ENCODE measurements at places on chromosomes 3 and 15. TPM values are rescaled to one million over a fixed set of nuclear protein-coding genes. Genes with fewer than 3 reads are reported as not detected.
A peak's percentile ranks its signal among the peaks of the same experiment; 100 is the strongest.

DNA sequence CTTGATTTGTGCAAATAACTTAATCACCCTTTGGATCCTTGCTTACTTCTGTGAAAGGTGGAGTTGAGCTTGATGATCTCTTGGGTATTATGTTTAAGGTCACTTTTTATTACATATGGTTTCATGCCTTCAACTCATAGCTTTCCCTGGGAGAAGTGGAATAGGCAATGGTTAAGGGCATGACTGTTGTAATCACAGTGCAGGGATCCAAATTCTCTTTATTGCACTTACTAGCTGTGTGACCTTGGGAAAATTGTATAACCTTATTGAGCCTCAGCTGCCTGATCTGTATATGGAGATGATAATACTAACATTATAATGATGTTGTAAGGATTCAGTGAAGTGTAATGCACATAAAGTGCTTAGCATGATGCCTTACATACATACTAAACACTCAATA lies 59.1 kb downstream of the PLCL2 start:
- DNase-seq = no peak

DNA sequence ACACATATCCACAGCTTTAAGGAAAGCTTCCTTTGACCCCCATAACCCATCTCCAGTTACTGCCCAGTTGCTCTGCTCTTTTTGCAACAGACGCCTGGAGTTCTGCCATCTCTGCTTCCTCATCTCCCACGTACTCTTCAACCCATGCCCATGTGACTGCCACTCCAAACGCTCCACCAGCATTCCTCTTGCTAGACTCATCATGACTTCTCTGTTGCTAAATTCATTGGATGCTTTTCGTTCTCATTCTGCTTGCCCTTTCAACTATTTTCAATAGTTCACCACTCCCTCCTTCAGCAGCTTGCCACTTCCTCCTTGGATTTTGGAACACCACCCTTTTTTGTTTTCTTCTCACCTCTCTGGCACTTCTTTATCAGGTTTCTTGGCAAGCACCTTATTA lies 2.7 kb upstream of the KNSTRN start:
- DNase-seq = no peak

GRCh38 chr15:74209560-74209958 lies 7.0 kb upstream of the STRA6 start:
- DNase-seq = no peak

GRCh38 chr3:152823781-152824180 lies 11.2 kb upstream of the P2RY1 start:
- no peak for DNase-seq

GRCh38 chr3:65436580-65436979 lies 602.1 kb downstream of the MAGI1 start:
- no peak for DNase-seq

DNA sequence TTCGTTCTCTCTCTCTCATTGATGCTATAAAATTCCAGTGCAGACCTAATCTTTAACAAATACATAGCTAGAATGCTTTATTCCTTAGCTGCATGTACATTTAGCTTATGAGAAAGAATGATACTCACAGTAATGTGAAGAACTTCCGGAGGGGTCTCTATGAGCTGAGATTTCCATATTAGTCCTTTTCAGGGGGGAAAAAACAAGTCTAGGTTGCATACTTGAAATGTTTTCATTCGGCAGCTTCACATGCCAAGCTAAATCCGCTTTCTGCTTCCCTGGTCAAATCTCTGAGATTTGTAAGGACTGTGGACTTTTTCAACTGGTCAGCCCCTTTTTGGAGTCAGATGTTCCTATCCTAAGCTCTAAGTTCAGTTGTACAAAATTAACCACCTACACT lies 111.5 kb upstream of the COL8A1 start:
- DNase-seq = no peak

Gene SLC22A13
- 3.1 TPM for polyA plus RNA-seq

DNA sequence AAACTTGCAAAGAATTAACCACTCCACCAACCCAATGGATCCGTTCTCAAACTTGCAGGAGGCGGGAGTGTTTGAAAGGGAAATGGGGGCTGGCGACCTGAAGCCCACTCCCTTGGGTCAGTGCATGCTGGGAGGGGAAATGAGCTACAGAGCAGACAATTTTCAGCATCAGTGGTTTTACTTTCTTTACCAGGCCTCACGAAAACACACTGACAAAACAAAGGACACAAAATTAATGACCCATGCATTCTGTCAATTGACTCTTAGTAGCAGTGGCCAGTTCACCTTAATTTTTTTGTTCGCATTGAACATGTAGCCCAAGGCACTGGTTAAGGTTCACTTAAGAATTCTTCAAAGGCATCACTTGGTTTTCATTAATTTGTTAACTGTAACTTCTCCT lies 413.5 kb downstream of the MECOM start:
- DNase-seq = no peak

- no peak for DNase-seq
Observed at GRCh38 chr3:108153451-108153981, 62.7 kb upstream of the CD47 start.

GRCh38 chr15:100902436-100903167 lies 16.6 kb upstream of the LRRK1 start:
- peak; percentile 79 for DNase-seq

DNA sequence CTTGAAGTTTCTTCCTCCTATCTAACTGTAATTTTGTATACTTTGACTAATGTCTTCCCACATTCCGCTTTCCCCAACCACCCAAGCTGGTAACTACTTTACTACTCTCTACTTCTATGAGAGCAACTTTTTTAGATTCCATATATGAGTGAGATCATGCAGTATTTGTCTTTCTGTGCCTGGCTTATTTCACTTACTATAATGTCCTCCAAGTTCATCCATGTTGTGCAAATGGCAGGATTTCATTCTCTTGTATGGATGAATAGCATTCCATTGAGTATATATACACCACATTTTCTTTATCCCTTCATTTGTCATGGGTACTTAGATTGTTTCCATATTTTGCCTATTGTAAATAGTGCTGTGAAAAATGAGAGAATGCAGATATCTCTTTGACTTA lies 78.5 kb upstream of the CCNL1 start:
- no peak for DNase-seq

DNA sequence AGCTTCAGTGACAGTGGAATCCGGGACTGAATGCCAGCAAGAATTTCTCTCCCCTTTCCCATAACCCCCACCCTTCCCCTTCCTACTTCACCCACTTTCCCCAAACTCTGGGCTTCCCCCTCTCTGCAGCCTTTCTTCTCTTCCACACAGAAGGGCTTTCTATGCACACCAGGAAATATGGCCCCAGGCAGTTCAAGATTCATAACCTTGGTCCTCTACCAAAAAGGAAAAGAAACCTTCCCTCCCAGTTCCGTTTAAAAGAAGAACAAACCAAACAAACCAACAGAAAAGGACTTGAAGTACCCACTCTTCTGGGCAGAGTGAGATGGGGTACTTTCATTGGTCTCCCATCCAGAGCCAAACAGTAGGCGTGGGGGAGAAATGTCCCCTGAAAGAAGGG lies 68.8 kb upstream of the ABHD2 start:
- DNase-seq = no peak

DNA sequence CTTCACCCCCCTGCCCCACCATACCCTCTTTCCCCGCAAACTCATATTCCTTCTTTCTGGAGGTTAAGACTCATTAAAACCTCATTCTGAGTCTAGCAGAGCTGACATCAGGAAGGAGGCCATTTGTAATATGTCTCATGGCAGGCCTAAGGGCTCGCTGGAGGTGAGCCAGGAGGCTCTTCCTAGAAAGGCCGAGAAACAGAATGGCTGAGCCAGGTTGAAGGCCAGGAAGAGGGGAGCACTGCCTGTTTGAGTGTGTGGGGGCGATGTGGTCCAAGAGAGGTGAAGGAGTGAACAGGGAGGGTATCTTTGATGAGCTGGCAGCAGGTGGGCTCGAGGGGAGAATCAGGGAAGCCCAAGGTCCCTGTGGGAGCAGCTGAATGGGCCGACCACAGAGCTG lies 317.3 kb downstream of the TLE3 start:
- DNase-seq = no peak

Gene CKMT1A
- 2.2 TPM for polyA plus RNA-seq

GRCh38 chr3:105662306-105662705 lies 206.5 kb downstream of the CBLB start:
- DNase-seq = no peak

All from right renal pelvis (tissue), 4 donors.